Naive thymus-derived CD8-positive, alpha-beta T cell (primary cell): ENCODE measurements at places on chromosomes 11 and 22.
A peak's percentile ranks its signal among the peaks of the same experiment; 100 is the strongest.

GRCh38 chr11:47387944-47388696, 9.8 kb upstream of the SPI1 start:
- peaks cover 54% of the 10 kb centered on the region for H3K4me1 ChIP-seq
- no peaks in the 10 kb centered on the region for H3K36me3 ChIP-seq
- no peak for DNase-seq

DNA sequence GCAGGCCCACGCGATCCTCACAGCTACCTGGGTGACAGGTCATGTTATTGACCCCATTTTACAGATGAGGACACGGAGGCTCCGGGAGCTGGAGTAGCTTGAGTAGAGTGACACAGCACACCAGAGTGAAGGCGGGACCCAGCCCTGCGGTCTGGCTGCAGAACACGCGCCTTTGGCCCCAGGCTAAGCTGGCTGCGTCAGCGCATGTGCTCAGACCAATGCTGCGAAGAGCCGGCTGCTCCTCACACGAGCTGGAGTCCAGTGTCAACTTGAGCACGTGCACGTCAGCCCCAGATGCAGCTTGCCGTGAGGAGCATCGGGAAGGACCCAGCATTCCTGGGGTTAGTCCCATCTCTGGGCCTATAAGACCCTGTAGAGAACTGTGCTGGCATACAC, 49.9 kb downstream of the SCUBE1 start:
- DNase-seq: no peak
- H3K4me1 ChIP-seq: peaks cover 6% of the 10 kb centered on the region
- H3K27me3 ChIP-seq: no peaks in the 10 kb centered on the region
- no peak overlapping the region for H3K4me3 ChIP-seq
- H3K36me3 ChIP-seq: no peaks in the 10 kb centered on the region

DNA sequence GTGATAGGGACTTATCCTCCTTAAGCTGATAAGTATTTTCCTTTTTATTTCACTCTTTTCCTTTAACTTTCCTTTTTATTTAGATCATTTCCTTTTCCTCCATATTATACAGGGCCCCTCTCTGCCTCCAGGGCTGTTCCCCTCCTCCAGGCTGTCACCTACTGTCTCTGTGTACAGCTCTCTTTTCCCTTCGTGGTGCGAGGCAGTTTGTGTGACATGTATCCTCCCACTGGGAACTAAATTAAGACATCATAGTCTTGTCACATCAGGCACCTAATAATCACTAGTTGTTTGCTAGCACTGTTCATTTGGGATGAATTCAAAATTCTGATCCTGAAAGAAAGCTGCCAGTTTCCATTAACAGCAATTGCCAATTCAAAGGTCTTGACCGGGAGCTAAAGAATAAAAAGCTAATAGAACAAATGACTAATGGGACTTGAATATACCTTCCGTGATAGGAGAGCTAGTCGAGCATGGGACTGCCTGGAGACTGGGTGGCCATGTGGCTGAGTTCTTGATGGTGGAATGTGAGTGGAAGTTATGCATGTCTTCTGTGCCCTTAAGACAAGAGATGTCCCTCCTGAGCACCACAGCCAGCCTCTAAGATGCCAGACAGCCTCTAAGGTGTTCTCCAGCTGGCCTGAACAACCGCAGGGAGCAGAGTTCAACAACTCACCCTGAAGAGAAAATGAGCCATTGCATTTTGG, 77.7 kb upstream of the LRRC55 start:
- H3K4me3 ChIP-seq: no peak overlapping the region
- no peaks in the 10 kb centered on the region for H3K4me1 ChIP-seq
- H3K27me3 ChIP-seq: peaks cover 2% of the 10 kb centered on the region

DNA sequence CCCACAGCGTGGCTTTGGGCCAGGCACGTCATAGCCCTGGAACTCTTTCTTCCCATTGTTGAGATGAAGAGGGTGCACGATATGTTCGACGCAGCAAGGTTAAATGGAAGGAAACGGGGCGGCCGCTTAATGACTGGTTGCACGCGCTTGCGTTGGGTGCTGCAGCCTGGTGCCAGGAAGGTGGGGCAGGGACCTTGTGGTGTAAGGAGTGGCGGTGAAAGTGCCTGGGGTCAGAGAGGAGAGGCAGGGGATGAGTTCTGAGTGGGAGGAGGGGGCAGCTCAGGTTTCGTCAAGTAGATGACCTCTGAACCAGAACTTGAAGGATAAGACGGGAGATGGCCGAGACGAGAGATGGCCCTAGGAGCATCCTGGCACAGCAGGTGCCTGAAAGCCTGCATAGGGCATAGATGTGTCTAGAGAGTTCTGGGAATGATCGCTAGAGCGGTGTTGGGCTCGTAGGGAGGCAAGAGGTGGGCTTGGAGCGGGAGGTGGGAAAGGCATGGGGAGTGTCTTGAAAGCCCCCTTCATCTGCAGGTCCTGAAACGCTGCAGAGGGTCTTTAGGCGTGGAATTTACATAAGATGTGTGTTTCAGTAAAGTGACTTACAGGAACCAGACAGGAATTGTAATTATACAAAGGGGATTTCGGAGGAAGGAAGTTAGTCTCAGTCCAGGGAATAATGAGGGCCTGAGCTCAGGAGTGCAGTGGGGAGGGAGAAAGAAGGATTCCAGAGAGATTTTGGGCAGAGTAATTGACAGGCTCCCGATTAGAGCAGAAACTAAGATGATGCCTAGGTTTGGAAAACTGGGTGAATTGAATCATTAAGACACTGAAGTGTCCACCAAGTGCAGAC, 43.2 kb upstream of the CLDN5 start:
- H3K4me1 ChIP-seq: peaks cover 8% of the 10 kb centered on the region
- H3K27me3 ChIP-seq: no peaks in the 10 kb centered on the region
- no peak overlapping the region for H3K27ac ChIP-seq
- H3K36me3 ChIP-seq: no peaks in the 10 kb centered on the region
- no peak for DNase-seq
- H3K4me3 ChIP-seq: no peak overlapping the region

DNA sequence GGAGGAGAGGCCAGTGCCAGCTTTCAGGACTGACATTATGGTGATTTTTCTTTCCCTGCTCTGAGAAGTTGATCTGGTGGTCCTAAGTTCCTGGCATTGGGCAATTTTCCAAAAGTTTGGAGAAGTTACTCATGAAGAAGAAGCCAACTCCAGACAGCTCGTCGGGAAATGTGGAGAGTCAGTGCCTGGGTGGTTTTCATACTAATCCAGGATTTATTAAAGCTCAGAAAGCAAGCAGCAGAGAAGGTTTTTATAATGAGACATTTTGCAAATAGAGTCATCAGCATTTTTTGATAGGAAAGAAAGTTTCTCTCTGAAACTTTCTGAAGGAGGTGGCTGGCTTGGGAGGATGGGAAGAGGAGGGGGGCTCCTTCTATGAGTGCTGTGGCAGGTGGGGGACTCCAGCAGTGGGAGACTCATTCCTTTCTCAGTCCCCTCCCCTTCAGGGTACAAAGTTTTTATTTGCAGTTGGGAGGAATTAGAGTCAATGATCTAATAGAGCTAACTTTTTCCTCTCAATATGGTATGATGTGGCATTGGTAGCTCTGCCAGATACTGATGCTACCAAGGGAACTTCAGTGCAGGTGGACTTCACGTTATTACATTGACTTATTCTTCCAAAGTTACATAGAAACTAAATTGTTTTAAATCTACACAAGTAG, 55.4 kb downstream of the LIF start:
- DNase-seq: no peak
- no peaks in the 10 kb centered on the region for H3K36me3 ChIP-seq
- H3K27ac ChIP-seq: no peak overlapping the region
- H3K4me1 ChIP-seq: peaks cover 10% of the 10 kb centered on the region

DNA sequence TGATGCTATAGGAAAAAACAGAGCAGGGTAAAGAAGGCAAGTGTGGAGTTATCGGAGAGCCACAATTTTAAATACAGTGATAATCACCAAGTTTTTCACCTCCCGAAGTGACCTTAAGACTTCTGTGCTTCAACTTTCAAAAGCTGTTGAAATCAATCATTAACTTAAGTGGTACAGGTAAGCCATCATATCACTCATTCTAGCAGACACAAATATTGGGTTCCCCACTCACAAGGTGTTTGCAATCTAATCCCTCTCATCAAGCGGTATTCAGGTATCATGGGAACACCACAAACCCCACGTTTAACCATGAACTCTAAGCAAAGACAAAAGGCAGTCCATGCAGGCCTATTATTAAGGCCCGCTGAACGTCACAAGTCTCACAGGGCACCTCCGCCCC, 26.8 kb downstream of the LARGE1 start:
- no peak for DNase-seq
- H3K4me3 ChIP-seq: no peak overlapping the region
- H3K36me3 ChIP-seq: no peaks in the 10 kb centered on the region
- no peaks in the 10 kb centered on the region for H3K27me3 ChIP-seq

GRCh38 chr22:48209473-48210197, 1447.2 kb downstream of the TBC1D22A start:
- no peaks in the 10 kb centered on the region for H3K27me3 ChIP-seq
- H3K4me3 ChIP-seq: no peak overlapping the region
- no peaks in the 10 kb centered on the region for H3K36me3 ChIP-seq
- no peak overlapping the region for H3K27ac ChIP-seq

DNA sequence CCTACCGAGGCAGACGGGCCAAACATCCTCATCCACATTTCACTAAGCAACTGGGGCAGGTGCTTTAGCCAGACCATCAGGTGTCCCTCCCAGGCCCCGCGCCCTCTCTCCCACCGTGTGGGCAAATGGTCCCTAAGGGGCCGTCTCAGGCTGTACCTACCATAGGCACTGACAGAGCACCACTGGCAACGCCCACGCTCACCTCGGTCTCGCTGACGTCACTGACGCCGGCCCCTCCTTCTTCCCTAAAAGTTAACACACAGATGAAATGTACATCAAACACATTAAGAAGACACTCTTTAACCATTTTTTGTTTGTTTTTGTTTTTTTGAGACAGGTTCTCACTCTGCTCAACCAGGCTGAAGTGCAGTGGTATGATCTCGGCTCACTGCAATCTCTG, 9.4 kb downstream of the TTLL1 start:
- no peak for DNase-seq
- H3K27me3 ChIP-seq: no peaks in the 10 kb centered on the region
- H3K4me3 ChIP-seq: no peak overlapping the region
- peaks cover 4% of the 10 kb centered on the region for H3K4me1 ChIP-seq
- no peak overlapping the region for H3K27ac ChIP-seq
- H3K36me3 ChIP-seq: no peaks in the 10 kb centered on the region

GRCh38 chr11:70019576-70020011, 58.5 kb upstream of the ANO1 start:
- H3K27ac ChIP-seq: no peak overlapping the region
- no peaks in the 10 kb centered on the region for H3K36me3 ChIP-seq
- no peak overlapping the region for H3K4me3 ChIP-seq
- no peaks in the 10 kb centered on the region for H3K4me1 ChIP-seq
- no peak for DNase-seq
- no peaks in the 10 kb centered on the region for H3K27me3 ChIP-seq

GRCh38 chr22:39283322-39284141, 35.9 kb downstream of the RPL3 start:
- H3K4me3 ChIP-seq: no peak overlapping the region
- H3K4me1 ChIP-seq: no peaks in the 10 kb centered on the region
- no peak overlapping the region for H3K27ac ChIP-seq
- no peaks in the 10 kb centered on the region for H3K36me3 ChIP-seq
- no peaks in the 10 kb centered on the region for H3K27me3 ChIP-seq

GRCh38 chr11:27459191-27459590, 13.4 kb downstream of the LGR4 start:
- H3K27ac ChIP-seq: no peak overlapping the region
- DNase-seq: no peak
- peaks cover 2% of the 10 kb centered on the region for H3K36me3 ChIP-seq
- H3K4me1 ChIP-seq: no peaks in the 10 kb centered on the region
- peaks cover 20% of the 10 kb centered on the region for H3K27me3 ChIP-seq

DNA sequence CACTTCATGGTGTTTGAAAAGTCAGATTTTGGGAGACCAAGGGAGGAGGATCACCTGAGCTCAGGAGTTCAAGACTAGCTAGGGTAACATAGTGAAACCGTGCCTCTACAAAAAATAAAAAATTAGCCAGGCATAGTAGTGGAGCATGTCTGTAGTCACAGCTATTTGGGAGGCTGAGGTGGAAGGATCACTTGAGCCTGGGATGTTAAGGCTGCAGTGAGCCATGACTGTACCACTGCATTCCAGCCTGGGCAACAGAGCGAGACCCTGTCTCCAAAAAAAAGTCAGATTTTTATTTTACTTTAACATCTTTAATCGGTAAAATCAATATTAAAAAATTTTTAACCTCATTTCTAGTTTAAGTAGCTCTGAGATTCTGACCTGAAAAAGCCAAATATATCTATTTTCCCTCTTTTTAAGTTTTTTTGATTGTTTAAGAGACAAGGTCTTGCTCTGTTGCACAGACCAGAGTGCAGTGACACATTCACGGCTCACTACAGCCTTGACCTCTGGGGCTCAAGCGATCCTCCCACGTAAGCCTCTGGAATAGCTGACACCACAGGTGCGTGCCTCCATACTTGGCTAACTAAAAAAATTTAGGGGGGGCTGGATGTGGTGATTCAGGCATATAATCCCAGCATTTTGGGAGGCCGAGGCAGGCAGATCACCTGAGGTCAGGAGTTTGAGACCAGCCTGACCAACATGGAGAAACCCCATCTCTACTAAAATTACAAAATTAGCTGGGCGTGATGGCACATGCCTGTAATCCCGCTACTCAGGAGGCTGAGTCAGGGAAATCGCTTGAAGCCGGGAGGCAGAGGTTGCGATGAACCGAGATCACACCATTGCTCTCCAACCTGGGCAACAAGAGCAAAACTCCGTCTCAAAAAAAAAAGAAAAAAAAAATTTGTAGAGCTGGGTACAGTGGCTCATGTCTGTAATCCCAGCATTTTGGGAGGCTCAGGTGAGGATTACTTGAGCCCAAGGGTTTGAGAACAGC, 48.4 kb downstream of the SFI1 start:
- no peaks in the 10 kb centered on the region for H3K4me1 ChIP-seq
- no peak for DNase-seq
- no peak overlapping the region for H3K4me3 ChIP-seq
- no peak overlapping the region for H3K27ac ChIP-seq
- peaks cover 7% of the 10 kb centered on the region for H3K36me3 ChIP-seq
- H3K27me3 ChIP-seq: no peaks in the 10 kb centered on the region

GRCh38 chr11:130815956-130816355, 100.3 kb downstream of the SNX19 start:
- H3K27ac ChIP-seq: no peak overlapping the region
- no peak overlapping the region for H3K4me3 ChIP-seq
- peaks cover 16% of the 10 kb centered on the region for H3K27me3 ChIP-seq
- no peak for DNase-seq
- H3K4me1 ChIP-seq: no peaks in the 10 kb centered on the region
- H3K36me3 ChIP-seq: no peaks in the 10 kb centered on the region

DNA sequence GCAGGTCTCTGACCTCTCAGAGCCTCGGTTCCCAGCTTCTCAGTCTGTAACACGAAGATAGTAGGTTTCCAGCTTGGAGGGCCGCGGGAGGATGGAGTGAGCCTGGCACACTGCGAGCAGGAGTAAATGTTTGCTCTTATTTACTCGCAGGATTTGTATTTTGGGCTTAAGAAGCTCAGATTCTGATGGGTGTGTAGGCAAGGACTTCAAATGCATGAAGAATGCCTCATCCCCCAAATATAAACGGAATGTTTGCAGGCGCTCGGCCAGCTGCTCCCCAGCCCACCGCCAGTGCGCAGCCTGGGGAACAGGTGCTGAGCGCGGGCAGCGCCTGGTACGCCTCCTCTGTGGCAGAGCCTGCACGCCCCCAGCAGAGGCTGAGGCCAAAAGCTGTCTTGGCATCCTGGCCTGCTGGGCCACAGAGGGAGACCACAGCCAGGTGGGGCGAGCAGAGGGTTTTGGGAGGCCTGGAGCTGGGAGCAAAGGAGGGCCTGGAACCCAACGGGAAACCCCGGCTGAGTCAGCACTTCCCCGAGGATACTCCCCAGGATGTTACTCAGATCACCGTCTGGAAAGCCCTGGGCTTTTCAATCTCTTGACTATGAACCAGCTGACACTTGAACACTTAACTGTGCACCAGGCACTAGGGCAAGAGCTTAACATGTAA, 9.4 kb downstream of the EHD1 start:
- H3K27me3 ChIP-seq: no peaks in the 10 kb centered on the region
- peak overlapping the region; percentile 94 for H3K27ac ChIP-seq
- DNase-seq: peak; percentile 45
- H3K4me3 ChIP-seq: peak overlapping the region; percentile 78
- peaks cover 93% of the 10 kb centered on the region for H3K4me1 ChIP-seq
- H3K36me3 ChIP-seq: peaks cover 4% of the 10 kb centered on the region
